HFFc6 (cell line): ENCODE measurements at places on chromosomes 16 and 17. TPM values are rescaled to one million over a fixed set of nuclear protein-coding genes. Genes with fewer than 3 reads are reported as not detected.

DNA sequence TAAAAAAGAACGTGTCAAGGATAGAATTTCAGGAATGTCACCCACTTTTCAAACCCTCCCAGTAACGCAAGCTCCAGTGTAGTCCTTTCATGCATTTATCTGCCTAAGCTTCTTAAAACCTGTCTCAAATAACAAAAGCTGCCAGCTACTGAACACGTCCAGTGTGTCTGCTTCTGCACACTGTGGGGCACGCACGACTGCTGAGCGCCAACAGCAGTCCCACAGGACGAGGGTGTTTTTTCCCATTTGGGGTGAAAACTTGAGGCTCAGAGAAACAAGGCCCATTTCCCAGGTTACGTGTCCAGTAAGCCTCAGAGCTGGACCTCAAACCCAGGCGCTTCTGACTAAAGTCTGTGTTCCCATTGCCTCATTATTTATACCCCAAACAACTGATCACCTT, 17.2 kb downstream of the NTAN1 start:
- no peak for DNase-seq
- peaks cover 9% of the 10 kb centered on the region for H3K4me1 ChIP-seq
- no peak overlapping the region; the same call in 1 of the 2 replicates for H3K27ac ChIP-seq
- H3K36me3 ChIP-seq: peaks cover 32% of the 10 kb centered on the region

- DNase-seq: no peak
- H3K4me1 ChIP-seq: no peaks in the 10 kb centered on the region
- no peak overlapping the region for H3K27ac ChIP-seq
- peaks cover 14% of the 10 kb centered on the region for H3K27me3 ChIP-seq
These were observed 48.3 kb downstream of the ZDHHC7 start for GRCh38 chr16:84963066-84963465.

GRCh38 chr17:4250887-4251286, 12.9 kb downstream of the ANKFY1 start:
- DNase-seq: no peak
- H3K36me3 ChIP-seq: peaks cover 18% of the 10 kb centered on the region
- H3K27ac ChIP-seq: no peak overlapping the region

DNA sequence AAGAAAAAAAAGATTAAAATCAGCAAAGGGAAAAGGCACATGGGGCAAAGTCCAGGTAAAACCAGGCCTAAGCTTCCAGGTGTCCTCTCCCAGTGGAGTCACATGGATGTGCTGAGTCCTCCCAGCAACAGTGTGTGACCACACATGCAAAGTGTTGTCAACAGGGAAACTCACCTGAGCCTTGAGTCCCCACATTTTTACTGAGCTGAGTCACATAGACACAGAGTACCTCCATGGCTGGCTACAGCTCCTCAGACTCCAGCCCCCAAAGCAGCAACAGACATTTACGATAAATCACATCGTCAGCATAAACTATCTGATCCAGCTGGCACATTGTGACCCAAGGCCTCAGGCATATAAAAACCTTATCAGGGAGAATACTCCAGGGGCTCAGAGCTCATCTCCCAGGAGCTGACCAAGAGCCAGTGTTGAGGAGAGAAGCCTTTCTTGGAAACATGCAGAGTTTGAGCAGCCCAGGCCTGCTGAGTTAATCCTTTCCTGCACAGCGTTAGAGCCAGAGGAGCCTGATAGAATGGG, 20.5 kb downstream of the ERCC4 start:
- peaks cover 51% of the 10 kb centered on the region for H3K36me3 ChIP-seq
- H3K4me3 ChIP-seq: no peak overlapping the region
- peaks cover 39% of the 10 kb centered on the region for H3K4me1 ChIP-seq
- no peak for DNase-seq
- H3K27me3 ChIP-seq: no peaks in the 10 kb centered on the region

DNA sequence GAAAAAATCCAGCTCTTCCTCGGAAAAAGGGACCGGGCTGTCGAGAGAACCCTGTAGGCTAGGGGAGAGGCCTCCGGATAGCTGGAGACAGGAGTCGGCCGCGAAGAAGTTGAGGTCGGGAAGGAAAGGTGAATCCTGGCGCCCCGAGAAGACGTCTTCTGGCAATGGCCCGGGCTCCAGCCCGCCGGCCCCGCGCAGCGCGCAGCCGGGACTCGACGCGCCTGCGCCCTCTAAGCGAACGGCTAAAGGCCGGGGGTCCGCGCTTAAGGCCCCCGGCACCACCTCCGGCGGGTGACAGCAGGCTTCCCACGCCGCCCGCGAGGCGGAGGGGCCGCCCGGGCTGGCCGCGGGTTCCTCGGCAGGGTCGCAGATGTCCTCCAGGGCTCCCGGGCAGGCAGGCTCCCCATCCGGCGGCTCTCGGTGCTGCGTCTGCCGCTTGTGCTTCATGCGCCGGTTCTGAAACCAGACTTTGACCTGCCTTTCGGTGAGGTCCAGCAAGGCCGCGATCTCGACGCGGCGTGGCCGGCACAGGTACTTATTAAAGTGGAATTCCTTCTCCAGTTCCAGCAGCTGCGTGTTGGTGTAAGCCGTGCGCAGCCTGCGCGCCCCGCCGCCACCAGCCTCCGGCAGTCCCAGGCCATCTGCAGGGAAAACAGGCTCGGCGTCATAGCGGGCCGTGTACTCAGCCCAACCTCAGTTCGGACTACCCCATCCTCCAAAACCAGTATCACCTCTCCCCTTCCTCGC, 1.6 kb downstream of the HOXB2 start:
- 0 out of 2 replicates have a peak overlapping the region, but pooled peaks have one; percentile 34 for H3K4me3 ChIP-seq
- H3K4me1 ChIP-seq: no peaks in the 10 kb centered on the region
- H3K27ac ChIP-seq: no peak overlapping the region
- no peaks in the 10 kb centered on the region for H3K36me3 ChIP-seq
- peaks cover 72% of the 10 kb centered on the region for H3K27me3 ChIP-seq

DNA sequence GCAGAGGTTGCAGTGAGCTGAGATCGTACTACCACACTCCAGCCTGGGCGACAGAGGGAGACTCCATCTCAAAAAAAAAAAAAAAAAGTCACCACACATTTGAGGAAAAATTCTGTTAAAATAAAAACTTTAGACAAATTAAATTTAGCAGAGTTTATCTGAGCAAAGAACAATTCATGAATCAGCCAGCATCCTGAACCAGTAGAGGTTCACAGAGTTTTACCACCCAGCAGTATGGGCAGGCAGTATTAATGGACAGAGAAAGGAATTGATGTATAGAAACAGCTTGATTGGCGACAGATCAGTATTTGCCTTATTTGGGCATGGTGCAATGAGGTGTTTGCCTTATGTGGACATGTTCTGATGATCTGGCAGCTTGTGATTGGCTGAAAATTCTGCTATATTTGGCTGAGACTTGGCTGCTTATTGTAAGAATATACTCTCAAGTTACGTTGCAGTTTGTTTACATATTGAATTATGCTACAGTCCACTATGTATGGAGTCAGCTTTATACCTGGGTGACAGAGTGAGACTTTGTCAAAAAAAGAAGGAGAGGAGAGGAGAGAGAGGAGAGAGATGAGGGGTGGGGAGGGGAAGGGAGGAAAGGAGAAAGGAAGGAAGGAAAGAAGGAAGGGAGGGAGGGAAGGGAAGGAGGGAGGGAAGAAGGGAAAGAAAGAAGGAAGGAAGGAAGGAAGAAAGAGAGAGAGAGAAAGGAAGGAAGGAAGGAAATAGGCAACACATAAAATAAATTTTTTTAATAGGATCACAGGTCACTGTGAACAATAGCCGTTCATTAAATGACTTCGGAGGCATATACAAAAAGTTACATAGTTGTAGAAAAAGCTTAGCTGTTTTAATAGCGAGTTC, 14.6 kb downstream of the ABCC3 start:
- H3K27ac ChIP-seq: no peak overlapping the region
- H3K4me3 ChIP-seq: no peak overlapping the region
- no peak for DNase-seq
- H3K4me1 ChIP-seq: peaks cover 16% of the 10 kb centered on the region

TPPP3 gene
- 0.27 to 0.32 TPM in 2 of 3 replicates, not detected in the other for total RNA-seq

PRSS21 gene
- total RNA-seq: not detected in 3 replicates

DNA sequence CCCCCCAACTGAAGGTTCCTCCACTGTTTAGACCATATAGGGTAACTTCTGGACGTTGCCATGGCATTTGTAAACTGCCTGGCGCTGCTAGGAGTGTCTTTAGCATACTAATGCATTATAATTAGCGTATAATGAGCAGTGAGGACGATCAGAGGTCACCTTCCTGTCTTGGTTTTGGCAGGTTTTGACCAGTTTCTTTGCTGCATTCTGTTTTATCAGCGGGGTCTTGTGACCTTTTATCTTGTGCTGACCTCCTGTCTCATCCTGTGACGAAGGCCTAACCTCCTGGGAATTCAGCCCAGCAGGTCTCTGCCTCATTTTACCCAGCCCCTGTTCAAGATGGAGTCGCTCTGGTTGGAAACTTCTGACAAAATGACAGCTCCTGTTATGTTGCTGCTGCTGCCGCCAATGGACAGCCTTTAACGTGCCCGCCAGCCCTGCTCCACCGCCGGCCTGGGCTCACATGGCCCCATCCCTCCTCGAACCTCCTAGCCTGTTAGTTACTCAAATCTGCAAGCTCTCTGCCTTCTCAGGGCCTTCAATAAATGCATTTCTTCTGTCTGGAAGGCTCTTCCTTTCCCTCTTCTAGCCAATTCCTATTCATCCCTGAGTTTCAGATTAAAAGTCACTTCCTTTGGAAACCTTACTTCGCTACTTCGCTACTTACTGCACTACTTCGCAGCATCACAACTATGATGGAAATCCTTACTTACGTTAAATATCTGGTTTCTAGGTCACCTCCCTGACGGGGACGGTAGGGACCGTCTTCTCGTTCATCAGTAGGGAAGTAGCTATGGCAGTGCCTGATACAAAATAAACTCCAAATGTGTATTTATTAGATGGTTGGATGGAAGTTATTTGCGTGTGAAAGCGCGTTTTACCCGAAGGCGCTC, 640 bp upstream of the NAGLU start:
- no peak for DNase-seq
- peak overlapping the region; percentile 80 for H3K4me3 ChIP-seq
- peak overlapping the region; percentile 79 for H3K27ac ChIP-seq
- H3K4me1 ChIP-seq: peaks cover 30% of the 10 kb centered on the region
- peaks cover 11% of the 10 kb centered on the region for H3K36me3 ChIP-seq
- H3K27me3 ChIP-seq: no peaks in the 10 kb centered on the region; the same call in 1 of the 2 replicates
